ENCODE measurements at places on chromosomes 11 and 22.

GRCh38 chr11:124669193-124669592, 4.3 kb downstream of the SIAE start:
- peak; percentile 46 for DNase-seq

DNA sequence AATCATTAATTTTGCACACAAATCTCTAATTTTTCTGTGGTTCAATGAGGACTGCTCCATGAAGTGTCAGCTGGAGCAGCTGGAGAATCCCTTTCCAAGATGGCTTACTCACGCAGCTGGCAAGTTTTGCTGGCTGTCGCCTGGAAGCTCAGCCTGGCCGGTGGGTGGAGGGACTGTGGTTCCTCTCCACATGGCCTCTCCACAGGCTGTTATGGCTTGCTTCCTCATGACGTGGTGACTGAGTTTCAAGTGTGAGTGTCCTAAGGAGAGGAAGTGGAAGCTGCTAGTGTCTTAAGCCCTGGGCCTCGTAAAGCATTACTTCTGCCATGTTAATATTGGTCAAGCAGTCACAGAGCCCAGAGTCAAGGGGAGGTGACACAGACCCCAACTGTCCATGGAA, 14.0 kb upstream of the NRIP3 start:
- no peak for DNase-seq

- no peak for DNase-seq
Observed at GRCh38 chr11:91866642-91867041, 358.0 kb upstream of the FAT3 start.

DNA sequence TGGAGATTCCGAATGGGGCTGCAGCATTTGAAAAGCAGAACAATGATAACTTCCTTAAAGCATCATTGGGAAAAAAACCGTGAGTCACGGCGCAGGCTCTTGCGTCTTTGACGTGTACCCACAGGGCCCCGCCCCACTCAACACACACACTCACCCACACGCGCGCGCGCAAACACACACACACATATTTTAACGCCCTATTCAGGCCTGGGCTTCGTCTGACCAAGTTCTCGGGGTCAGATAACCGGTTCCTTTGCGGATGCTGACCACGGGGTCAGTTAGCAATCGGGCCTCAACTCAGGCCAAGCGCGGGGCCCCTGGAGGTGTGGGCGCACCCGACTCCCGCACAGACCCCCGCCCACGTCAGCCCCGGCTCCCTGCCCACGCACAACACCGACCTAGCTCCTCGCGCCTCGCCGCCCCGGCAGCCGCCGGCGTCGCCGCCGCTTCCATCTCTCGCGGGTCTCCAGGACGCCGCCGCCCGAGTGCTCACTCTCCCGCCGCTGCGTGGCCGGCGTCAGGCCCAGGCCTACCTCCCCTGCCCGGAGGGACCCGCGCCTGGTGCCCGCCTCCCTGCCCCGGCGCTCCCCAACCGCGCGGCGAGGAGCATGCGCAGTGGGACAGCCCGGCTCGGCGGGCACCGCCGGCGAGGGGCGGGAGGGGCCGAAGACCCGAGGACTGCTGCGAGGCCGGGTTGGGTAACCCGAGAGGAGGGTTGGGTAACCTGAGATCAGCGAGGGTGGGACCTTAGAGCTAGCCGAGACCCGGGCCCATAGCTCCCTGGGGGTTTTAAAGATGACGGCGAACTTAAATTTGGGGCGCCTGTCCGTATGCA, at the start of gene SLC36A4:
TSS of gene SLC36A4 (minus strand) at position 612 of the 835 bp plus-strand sequence. CDS start at position 453, 159 bp downstream.
- peak; percentile 92 for DNase-seq

DNA sequence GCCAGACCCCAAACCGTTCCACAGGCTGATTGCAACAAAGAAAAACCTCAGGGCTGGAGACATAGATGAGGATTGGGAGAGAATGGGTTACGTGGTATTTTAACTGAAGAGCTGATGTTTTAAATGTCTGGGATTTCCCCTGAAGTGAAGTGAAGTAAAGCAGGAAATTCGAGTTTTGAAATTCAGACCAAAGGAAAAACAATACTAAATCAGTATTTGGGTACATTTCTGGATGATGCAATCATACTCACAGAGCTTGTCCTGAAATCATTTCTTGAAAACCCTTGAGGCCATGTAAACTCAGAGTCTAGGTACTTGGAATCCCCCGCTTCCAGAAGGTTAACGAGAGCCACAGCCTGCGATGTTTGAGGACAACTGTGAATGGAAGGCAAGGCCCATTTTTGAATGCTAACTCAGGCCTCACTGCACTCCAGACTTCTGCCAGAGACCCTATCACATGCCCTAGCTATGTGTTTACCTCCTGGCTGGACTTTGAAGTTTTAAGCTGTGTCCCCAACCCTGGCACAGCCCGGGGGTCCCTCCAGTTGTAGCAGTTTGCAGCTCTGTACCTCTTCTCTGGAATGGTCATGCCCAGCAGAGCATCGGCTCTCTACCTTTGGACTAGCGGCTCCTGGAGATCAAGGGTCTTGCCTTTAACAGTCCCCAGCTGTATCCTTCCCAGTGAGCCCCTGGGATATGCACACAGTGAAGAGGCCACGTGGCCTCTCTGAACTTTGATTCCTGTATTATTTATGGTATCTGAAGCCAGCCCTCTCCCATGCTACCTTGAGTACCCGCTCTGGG, 5.4 kb upstream of the FTH1 start:
- DNase-seq = no peak

DNA sequence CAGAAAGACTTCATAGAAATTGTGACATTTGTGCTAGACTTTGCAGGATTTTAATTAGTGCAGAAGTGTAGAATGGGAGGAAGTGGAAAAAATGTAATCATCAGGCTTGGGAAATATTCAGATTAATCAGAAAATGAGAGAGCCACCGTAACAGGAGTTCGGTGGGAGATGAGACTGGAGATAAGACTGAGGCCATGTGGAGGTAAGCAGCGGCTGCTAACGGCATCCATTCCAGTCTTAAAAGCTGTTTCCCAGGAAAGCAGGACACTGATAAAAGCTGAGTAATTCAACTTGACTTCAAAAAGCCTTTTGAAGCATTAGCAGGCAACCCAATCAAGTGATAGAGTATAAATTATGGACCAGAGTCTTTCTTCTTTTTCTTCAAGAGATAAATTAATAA, 369.9 kb downstream of the LUZP2 start:
- DNase-seq = no peak

- DNase-seq = no peak
Observed at GRCh38 chr11:99423428-99423983, 402.8 kb downstream of the CNTN5 start.

GRCh38 chr11:830295-831117, 2.2 kb upstream of the CD151 start:
- DNase-seq = peak; percentile 90
